ENCODE measurements at places on chromosomes 12 and 14.

GRCh38 chr14:55333711-55334485 is 62.7 kb downstream of the FBXO34 start:
- DNase-seq = no peak

- DNase-seq = no peak
Observed at GRCh38 chr14:104707608-104708595, 16.1 kb upstream of the ADSS1 start.

- no peak for DNase-seq
Observed at GRCh38 chr12:97275256-97275655, 187.3 kb upstream of the RMST start.

DNA sequence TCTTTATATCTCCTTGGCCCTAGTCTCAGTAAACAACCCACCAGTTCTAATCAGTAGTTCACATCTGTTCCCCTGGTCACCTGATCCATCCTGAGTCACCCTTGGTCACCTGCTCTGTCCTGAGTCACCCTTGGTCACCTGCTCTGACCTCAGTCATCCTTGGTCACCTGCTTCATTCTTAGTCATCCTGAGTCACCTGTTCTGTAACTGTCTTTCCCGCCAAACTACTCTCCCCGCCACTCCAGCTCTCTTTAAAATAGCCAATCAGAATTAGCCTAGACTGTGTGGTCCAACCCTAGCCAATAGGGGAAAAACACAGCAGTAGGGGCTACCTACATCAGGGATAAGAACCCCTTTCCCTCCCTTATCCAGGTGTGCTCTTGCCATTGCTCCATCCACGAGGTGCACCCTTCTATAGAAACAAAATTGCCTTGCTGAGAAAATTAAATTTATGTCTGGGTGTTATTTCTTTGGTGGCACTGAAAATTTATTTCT is 245.4 kb upstream of the DIO3 start:
- DNase-seq = no peak

GRCh38 chr14:96940009-96940408 is 142.8 kb downstream of the VRK1 start:
- DNase-seq = no peak

DNA sequence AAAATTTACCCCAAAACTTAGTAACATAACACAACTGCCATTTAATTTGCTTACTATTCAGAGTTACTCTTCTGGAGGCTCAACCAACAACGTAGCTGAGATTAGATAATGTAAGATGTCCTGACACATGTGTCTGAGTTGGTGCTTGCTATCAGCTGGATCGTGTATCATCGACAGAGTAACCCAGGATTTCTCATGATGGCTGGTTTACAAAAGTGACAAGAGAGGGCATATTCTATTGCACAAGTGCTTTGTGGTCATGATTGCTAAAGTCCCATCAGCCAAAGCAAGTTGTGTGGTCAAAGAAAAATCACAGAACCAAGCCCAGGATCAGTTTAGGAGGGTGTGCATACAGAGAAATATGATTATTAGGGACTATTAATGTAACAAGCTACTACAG is 73.4 kb downstream of the CAPZA3 start:
- DNase-seq = no peak

DNA sequence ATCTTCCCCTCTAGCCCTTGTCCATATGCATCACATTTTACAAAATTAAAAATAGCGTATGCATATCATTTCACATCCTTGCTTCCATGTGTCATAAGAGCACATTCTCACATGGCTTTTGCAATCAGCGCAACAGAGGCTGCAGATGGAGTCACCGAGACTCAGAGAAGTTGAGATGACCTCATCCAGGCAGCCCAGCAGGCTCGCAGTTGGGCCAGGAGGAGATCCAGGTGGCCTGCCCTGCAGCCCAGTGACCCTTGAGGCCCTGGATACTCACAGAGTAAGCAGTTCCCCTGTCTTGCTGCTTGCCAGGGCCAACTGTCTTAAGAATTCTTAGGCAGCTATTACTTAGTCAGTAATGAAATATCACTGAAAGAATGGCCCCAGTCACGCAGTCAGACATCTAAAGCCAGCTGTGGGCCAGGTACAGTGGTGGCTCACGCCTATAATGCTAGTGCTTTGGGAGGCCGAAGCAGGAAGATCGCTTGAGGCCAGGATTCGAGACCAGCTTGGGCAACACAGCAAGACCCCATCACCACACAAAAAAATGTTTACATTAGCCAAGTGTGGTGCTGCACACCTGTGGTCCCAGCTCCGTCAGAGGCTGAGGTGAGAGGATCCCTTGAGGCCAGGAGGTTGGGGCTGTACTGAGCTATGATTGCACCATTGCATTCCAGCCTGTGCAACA is 9.1 kb downstream of the CAMKK2 start:
- no peak for DNase-seq

- no peak for DNase-seq
Observed at GRCh38 chr14:26839481-26839880, 241.6 kb upstream of the NOVA1 start.

DNA sequence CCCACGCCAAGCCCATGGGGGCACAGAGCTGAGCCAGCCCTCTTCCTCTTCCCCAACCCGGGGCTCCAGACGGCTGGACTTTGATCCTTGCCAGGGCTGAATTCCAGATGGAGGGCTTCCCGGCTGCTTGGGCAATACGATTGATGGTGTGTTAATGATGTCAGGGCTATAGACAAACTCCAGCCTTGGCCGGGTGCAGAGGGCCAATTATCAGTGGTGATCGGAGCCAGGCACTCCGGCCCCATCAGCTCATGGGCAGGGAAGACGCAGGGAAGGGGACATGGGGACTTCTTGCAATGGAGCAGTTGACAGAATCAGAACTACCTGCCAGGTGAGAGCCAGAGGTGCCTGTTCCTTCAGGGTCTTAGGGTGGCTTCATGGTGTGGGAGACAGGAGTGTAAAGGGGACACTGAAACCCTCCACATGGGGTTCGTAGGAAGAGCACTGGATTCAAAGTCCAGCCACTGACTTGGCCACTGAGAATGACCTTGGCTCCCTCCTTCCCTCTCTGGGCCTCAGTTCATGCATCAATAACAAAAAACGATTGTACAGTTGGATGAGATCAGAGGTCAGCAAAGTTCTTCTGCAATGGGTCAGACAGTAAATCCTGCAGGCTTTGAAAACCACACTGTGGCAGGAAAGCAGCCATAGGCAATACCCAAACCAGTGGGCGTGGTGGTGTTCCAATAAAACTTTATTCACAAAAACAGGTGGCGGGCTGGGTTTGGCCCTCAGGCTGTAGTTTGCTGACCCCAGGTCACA is 333.7 kb downstream of the MED13L start:
- no peak for DNase-seq

GRCh38 chr12:65022421-65022820 is 98.7 kb downstream of the WIF1 start:
- no peak for DNase-seq

GRCh38 chr14:100393362-100393761 is 70.2 kb downstream of the SLC25A47 start:
- DNase-seq = no peak

- DNase-seq = no peak
Observed at GRCh38 chr12:13036881-13037280, 7.3 kb upstream of the FAM234B start.

- no peak for DNase-seq
Observed at GRCh38 chr12:2382370-2383155, 329.8 kb downstream of the CACNA1C start.

DNA sequence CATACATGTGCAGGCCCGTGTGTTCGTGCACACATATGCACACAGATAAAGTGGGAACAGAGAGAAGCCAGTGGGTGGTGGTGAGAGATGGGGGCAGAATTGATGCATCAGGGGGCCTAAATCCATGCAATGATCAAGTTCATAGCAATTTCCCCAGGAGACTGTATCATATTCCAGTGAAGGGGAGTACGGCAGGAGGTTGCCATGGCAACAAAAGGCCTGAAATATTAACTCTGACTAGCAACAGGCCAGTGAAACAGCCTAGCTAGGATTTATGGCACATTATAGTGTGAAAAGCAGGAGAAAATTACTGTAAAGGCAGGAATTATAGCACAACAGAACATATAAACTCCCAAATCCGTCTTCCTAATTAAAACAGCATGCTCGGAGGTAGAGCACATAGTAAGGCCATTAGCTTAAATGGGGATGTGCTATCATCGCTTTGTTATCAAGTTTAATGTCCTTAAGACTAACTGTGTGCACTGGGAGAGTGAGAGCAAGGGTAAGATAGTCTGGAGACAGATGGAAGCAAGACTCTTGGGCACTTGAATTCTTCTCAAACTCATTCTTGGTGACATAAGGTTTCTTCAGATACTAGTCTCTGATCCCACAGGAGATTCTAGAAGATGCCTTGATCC is 806.3 kb downstream of the DIO2 start:
- DNase-seq = no peak

GRCh38 chr12:124689631-124690030 is 122.2 kb upstream of the NCOR2 start:
- DNase-seq = no peak

GRCh38 chr12:104600790-104601739 is 144.3 kb downstream of the CHST11 start:
- no peak for DNase-seq

GRCh38 chr12:124679533-124680371 is 112.3 kb upstream of the NCOR2 start:
- DNase-seq = no peak

GRCh38 chr12:109523071-109523470 is 45.6 kb downstream of the UBE3B start:
- no peak for DNase-seq
